ENCODE measurements at places on chromosomes 11 and 22.
A peak's percentile ranks its signal among the peaks of the same experiment; 100 is the strongest.

DNA sequence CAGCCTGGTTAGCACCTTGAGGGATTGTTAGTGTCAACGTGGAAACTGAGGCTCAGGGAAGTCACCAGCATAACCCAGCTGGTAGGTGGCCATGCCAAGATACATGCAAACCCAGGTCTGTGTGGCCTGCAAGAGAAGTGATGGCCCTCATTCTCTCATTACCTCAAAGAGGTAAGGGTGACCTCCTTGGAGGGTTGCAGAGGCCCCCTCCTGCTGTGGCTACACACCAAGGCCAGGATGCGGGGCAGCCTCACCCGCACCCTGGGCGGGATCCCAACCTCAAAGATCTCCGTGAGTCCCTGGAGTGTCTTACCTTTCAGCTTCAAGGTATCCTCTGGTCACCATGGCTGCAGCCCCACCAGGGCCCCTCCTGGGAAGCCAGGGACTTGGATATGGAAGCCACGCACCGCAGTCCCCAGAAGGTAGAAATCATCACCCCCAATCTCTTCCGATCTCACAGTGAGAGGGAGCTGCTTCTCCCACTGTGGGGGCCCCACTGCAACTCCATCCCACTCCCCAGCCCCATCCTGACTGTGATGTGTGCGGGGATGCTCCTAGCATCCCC is 95.4 kb downstream of the MORC2 start:
- no peak for DNase-seq

GRCh38 chr11:13229136-13229535 is 48.5 kb upstream of the BMAL1 start:
- no peak for DNase-seq

DNA sequence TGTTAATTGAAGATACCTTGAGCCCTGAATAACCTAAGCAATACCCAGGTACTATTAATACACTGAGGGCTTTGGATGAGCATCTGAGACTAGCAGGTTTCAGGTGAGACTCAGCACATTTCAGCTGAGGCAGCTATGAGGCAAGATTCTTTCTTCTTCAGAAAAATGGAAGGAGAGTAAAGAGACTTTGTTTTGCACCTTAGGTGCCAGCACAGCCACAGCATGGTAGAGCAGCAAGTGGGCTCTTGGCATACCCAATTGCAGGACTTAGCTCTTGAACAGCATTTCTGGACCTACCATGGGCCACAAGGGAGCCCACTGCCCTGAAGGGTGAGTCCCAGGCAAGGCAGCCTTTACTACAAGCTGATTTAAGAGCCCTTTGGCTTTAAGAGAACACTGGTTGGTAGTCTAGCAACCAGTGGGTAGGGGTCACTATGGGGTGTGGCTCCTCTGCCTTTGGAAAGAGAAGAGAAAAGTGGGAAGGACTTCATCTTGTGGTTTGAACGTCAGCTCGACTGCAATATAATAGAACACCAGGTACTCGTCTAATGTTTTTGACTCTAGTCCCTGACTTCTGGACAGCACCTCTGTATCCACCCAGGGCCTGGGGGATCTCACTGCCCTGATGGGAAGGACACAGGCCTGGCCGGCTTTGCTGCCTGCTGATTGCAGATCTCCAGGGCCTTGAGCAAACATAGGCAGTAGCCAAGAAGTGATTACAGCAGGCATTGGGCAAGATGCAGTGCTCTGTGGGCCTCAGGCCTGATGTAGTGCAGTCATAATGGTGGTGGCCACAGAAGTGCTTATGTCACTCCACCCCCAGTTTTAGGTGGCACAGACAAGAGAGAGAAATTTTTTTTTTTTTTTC is 73.3 kb downstream of the GLYATL1 start:
- no peak for DNase-seq

GRCh38 chr11:66509131-66509561 is 1.3 kb upstream of the BBS1 start:
- DNase-seq, result no peak

DNA sequence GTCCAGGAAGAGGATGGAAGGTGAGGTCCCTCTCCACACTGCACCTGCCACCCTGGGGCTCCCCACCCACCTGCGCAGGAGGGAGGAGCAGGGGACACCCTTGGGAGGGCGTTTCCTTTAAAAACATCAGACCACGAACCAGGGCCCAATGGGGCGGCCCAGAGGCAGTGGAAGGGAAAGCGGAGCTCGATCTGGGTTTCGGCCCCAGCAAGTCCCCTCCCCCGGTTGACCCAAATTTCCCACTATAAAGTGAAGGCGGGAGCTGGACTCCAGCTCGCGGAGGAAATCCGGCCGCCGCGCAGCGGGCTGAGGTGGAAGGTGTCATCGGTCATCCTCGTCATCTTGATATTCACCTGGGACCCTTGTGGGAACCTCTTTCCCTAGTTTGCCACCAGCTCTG is 99.3 kb downstream of the WNT7B start:
- no peak for DNase-seq

GRCh38 chr22:32991353-32992101 is 66.7 kb downstream of the SYN3 start:
- peak; percentile 12 for DNase-seq

DNA sequence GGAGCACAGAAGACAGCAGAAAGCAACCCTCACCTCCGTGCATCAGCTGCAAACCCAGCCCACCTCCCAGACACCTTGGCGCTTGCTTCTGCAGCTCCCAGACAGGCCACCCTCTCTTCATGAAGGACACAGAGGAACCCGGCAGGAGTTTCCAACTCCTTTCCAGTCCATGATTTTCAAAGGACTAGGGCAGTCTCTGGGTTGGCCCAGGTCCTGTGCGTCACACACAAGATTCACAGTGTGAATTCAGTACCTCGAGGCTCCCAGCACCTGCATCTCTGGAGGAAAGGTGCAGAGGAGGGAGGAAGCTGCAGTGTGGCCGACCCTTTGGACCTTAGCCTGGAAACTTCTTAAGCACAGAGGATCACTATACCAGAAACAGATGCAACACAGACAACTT is 61.0 kb upstream of the BID start:
- no peak for DNase-seq

DNA sequence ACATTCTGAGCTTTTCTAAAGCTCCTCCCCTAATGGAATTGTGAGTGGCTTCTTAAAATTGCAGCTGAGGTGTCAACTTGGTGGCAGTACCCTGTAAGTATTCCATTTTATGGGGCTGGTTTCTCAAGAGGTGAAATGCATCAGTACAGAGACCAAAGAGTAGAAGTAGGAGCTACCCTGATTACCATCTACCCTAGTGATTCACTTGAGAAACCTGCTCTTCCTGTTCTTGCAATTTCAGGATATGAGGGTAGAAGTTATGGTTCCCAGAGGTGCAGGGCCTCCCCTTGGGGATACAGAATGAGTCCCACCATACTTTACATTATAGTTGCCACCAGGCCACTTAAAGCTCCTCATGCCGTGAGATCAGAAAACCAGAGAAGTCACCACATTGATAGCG is 944.6 kb downstream of the OPCML start:
- DNase-seq, result no peak

DNA sequence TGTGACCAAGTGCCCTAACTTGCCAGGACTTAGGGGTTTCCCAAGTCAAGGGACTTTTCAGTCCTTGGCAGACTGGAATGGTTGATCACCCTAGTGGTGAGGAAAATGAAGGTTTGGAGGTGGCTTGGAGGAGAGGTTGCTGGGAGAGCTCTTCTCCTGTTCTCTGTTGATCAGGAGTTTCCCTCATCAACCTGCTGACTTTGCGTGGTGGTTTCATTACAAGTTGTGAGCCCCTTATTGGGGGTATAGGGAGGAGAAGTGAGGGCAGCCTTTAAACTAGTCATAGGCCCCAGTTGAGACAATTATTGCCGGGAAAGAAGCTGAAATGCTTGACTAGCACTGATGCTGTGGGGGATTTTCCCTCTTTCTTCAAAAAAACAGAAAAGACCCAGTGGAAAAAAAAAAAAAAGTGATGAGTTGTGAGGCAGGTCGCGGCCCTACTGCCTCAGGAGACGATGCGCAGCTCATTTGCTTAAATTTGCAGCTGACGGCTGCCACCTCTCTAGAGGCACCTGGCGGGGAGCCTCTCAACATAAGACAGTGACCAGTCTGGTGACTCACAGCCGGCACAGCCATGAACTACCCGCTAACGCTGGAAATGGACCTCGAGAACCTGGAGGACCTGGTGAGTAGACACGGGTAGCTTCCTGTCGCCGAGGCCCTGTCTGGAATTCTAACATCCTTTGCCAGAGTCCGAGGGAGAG is at the start of gene CXCR5:
Gene CXCR5 (plus strand): TSS at position 525 of the 704 bp plus-strand sequence. CDS start 50 bp downstream, at position 575.
- DNase-seq, result peak; percentile 34

DNA sequence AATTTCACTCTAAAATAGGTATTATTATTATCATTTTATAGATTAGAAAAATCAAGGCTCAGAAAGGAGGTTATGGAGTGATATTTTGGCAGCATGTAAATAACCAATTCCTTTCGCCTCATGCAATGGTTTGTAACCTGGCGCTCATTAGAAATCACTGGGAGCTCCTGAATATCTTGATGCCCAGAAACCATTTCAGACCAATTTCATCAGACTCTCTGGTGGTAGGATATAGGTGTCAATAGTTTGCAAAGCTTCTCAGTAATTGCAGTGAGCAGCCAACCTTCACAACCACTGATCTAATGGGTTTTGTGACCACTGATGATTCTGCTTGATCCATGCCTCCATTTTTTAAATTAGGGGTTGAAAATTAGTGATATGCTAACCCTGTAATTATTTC is 57.8 kb upstream of the ZC3H12C start:
- no peak for DNase-seq

DNA sequence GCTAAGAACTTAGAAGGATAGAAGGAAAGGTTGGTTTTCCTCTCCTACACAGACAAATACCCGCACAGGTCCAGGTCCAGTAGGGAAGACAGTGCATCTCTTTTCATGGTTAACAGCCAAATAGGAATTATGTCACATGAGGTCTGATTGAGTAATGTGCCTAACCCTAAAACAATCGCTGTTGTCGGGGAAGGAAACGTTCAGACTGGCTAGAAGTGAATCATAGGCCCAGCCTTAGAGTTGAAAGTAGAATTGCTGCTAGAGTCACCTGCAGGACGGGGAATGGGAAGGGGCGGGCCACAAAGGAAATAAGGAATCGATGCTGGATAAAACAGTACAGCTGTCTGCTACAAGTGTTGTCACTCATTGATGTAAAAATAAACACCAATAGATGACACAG is 12.4 kb upstream of the HTATIP2 start:
- no peak for DNase-seq

GRCh38 chr11:77981346-77981947 is 13.0 kb downstream of the INTS4 start:
- no peak for DNase-seq

DNA sequence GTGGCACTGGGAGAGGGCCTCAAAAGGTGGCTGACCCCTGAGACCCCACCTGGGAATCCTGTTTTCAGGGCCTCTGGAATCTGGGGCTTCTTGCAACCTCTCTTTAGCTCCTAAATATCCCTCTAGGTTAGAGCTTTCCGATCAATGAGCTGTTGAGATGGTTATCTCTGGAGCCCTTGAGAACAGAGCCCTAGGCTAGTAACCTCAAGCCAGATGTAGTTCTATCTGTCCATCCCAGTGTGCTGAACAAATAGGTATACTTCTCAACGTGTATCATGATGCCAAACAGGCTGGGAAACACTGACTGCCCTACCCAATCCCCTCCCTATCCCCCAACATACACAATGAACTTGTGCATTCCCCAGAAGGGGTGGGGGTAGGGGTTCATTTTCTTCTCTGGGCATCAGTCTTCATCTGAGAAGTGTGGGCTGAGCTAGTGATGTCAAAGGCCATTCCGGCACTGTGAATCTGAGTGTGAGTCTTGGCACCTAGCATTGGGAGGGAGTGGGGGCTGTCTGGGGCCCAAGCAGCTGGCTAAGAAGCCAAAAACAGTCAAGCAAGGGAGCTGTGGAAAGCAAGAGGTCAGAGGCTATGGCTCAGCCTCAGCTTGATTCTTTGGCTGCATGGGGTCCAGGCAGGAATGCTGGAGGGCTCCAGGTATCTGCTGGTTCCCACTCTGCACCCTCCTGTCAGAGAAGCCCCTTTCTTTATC is 17.3 kb downstream of the CD82 start:
- DNase-seq, result no peak

DNA sequence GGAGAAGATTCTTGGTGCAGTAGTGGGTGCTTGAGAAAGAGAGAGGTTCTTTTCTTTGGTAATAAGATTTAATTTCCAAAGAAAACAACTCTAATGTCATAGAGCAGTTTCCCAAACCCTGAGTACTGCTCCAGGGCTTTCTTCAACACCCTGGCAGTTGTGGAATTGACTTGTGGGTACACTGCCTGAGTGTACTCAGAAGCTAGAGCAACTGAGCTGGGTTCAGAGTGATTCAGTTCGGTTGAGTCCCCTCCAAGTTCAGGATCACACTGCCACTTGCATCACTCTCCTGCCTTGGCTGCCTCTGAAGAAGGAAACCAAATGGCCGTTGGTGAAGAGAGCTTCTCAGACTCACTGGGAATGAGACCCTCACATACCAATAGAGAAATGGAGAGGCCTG is 5.3 kb downstream of the DMC1 start:
- DNase-seq, result no peak

DNA sequence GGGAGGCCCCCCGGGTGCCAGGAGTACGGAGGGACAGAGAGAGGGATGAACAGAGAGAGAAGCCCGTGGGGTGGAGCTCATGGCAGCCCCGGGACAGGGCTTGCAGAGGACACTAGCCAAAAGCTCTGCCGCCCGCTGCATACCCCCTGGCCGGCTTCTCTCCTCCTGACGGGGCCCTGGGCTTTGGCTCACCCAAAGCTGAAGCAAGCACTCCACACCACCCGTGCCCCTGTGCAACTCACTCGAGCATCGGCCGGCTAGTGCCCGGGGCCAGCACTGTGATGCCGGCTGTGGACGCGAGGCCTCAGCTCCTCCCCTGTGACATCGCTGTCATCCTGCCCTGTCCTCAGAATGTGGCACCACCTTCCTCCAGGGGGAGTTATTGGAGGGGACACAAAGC is 429.6 kb downstream of the BRD1 start:
- DNase-seq, result no peak

GRCh38 chr11:91981995-91982394 is 242.6 kb upstream of the FAT3 start:
- peak; percentile 98 for DNase-seq

GRCh38 chr22:25360411-25360810 is 141.0 kb downstream of the CRYBB2 start:
- DNase-seq, result no peak

GRCh38 chr11:64770120-64770519 is 8.2 kb downstream of the SF1 start:
- DNase-seq, result no peak

GRCh38 chr11:61922539-61922938 is 5.2 kb upstream of the RAB3IL1 start:
- DNase-seq, result peak; percentile 91
